SJSA1 (cell line): ENCODE measurements at places on chromosomes 6 and 20.

DNA sequence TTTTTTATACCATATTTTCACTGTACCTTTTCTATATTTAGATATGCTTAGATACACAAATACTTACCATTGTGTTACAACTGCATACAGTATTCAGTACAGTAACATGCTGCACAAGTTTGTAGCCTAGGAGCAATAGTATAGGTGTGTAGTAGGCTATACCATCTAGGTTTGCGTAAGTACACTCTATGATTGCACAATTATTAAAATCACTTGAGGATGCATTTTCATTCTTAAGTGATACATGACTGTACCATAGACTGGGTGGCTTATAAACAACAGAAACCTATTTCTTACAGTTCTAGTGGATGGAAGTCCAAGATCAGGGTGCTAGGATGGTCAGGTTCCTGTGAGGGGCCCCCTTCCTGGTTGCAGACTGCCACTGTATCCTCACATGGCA is 234.1 kb downstream of the SLC35F1 start:
- no peak for DNase-seq

GRCh38 chr6:134398453-134398852 is 80.5 kb upstream of the SGK1 start:
- no peak for DNase-seq

GRCh38 chr20:57069442-57069841 is 197.0 kb downstream of the BMP7 start:
- DNase-seq: no peak

DNA sequence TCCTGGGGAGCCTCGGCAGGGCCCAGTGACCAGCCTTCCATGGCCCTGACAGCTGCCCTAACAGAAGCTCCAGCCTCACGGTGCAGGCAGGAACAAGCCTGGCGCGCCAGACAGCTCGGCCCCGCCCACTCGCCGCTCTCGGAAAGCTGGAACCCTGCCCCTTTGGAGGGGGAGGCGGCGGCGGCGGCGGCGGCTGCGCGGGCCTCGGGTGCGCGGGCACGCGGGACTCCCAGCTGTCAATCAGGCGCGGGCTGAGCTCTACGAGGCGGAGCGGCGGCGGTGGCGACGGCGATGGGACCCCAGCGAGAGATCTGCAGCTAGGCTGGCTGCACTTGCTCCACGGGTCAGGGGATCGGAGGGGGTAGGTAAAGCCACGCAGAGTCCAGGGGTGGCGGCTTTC is at the start of gene NRSN1:
NRSN1 (plus strand) TSS at position 236 of the 400 bp plus-strand sequence. CDS start 8,113 bp downstream, outside the sequence.
- no peak for DNase-seq

DNA sequence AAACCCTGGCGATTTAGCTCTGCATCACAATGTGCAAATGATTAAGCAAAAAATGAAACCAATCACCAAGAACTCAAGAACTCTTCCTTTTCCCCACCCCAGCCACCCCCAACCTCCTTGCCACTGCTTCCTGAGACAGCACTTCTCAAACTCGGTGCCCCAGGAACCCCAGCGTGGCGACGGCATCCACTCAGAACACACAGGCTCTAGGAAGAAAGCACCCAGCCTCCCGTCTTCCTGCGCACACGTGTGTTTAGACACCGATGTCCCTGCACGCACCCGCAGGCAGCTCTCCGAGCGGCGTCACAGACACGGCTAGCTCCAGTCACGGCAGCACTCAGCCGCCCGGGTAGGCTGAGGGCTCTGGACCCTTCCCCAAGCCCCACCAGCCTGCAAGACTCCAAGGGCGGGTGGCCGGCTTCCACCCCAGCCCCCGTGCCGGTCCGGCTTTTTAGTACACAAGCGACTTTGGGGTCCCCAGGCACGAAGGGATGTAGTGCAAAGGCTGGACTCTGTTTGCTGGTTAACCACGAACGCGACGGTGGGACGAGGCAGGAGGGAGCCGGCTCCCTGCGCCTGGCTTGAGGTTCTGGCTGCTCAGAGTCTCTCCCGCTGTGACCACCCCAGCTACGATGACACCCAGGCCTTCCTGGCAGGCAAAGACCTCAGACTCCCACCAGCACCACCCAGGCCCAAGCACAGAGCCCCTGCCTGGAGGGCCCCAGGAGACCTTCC is 51.9 kb downstream of the KCNQ2 start:
- DNase-seq: no peak

GRCh38 chr20:35271904-35272303 is 6.0 kb downstream of the MMP24OS start:
- no peak for DNase-seq
